ENCODE measurements at places on chromosomes 11 and 22.

DNA sequence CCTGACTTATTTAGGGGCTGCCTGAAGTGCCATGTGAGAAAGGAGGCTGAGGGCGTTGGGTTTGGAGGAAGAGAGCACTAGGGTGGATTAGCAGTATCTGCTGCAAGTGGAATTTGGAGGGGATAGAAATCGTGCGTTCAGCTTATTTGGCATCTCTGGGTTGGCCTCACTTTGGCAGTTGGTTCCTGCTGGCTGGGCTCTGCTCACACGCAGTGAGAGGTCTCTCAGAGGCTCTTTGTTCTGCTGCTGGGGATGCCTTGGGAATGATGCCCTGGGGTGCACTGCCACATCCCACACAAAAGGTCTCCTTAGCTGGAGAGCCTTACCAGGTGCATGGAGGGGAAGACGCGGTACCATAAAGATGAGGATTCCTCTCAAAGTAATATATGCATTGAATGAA, 17.7 kb upstream of the MICAL2 start:
- DNase-seq: peak; percentile 78

DNA sequence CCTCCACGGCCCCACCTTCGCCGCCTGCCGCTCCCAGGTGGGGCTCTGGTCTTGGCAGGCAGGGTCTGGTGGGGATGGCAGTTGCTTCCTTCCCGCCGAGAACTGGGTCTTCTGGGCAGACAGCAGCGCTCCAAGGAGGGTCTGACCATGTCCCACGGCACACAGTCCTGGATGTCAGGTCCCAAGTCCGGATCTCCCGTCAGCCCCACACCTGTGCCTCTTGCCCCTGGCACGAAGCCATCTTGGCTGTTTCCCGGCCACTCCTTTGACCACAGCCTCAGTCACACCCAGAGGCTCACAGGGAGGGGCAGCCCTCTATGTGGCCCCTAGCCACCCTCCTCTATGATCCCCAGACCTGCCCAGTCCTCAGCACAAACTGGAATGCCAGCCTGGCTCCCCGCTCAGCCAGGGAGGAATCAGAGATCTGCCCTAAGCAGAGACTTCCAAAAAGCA, 14.3 kb downstream of the MUC5B start:
- DNase-seq: no peak

DNA sequence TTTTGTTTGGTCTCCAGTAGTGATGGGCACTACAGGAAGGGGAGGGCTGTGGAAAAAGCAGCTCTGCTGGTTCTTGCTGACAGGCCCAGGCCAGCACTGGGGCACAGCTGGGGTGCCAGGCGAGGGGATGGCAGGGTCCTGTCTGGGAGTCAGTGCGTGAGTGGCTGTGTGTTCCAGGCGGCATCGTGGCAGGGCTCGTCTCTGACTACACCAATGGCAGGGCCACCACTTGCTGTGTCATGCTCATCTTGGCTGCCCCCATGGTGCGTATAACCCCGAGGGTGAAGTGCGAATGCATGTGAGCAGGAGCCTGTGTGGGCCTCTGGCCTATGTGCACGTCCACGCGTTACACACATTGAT, 20.9 kb downstream of the SLC37A2 start:
- DNase-seq: no peak

GRCh38 chr22:45771711-45772110, 100.1 kb downstream of the ATXN10 start:
- DNase-seq: no peak

DNA sequence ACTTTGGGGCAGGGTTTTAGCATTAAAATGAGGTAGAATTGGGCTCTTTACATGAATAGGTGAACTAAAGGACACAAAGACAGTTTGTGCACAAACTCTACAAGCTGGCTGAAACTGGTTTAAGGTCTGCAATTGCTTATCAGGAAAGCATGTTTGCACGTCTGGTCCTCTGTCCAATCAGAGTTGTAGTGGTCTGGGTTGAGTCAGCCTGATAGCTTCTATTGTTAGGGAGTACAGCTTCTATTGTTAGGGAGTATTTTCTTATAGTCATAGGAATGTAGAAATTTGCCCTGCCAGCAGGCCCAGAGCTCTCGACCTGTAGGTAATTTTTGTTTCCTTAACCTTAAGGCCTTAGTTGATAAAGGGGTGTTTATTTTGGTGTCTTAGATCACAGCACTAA, 1422.4 kb downstream of the LRRC4C start:
- no peak for DNase-seq

GRCh38 chr11:114059278-114059983, at the start of gene ZBTB16:
TSS of gene ZBTB16 (plus strand) at chr11:114059711. CDS start at chr11:114063301, 3,590 bp downstream.
- peak; percentile 80 for DNase-seq

GRCh38 chr11:36558571-36559413, 9.0 kb upstream of the RAG1 start:
- no peak for DNase-seq

DNA sequence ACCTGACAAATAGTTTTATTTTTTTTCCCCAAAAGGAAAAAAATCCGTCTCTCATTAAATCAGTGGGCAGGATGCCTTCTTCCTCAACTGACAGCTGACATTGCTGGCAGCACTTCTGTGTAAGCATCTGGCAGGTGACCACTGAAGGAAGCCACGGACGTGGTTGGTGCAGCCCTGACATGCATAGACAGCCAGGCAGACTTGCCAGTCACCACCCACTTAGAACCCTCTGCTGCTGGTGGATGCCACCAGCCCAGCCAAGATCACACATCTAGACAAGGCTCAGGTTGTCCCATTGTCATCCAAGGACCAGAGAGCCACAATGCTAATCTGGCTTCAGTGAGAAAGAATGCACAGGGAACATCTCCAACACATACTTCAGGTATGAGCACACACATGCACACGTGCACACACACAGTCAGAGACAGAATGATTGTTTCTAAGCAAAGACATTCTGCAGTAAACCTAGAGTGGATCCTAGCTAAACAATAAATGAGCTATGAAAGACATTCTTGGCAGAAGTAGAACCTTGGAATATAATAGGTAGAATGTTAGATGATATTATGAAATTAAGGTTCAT, 49.8 kb upstream of the BMAL1 start:
- DNase-seq: no peak

DNA sequence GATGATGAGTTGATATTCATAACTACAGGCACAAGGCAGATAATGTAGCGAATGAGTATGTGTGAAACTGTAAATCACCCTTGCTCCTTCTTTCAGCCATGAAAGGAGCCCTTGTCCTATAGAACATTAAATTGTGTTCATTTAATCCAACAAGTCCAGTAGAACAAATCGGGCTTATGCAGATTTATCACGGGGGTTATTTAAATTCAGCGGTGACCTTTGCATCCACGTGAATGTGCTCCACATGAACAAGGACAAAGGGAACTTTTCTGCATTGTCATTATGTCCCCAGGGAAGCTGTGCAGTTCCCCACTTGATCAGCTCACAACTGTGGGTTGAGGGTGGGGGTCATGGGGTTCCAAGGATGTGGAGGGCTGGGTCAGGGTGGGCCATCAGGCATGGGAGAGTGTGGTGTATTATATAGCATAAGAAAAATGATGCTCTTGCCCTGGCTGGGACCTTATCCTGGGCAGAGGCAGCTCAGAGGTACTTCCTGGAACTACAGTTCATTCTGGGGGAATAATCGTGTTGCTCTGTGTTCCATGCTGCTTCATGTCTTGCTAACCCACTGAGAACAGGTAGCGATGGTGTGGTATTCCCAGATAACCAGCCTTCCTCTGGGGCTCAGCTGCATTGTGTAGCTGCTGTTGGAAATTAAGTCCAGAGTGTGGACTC, 306.6 kb downstream of the FAT3 start:
- no peak for DNase-seq

GRCh38 chr11:12949453-12949852, 59.7 kb upstream of the RASSF10 start:
- DNase-seq: no peak

DNA sequence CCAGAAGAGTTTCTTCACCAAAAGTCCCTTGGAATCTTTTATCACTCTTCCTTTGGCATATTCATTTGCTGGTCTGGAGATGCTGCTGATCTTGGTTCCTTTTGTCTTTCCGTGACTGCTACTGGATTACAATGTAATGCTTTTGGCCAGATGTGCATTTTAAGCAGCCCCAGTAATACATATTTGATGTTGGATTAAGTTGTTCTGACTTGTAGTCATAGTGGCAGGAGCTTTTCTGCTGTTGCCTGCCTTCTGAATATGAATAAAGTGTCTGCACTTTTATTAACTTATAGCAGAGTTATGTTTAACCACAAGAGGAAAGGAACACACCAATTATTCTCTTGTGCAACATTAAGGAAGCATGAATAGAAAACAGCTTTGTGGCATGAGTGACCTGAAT, 360.0 kb upstream of the DDI1 start:
- no peak for DNase-seq

DNA sequence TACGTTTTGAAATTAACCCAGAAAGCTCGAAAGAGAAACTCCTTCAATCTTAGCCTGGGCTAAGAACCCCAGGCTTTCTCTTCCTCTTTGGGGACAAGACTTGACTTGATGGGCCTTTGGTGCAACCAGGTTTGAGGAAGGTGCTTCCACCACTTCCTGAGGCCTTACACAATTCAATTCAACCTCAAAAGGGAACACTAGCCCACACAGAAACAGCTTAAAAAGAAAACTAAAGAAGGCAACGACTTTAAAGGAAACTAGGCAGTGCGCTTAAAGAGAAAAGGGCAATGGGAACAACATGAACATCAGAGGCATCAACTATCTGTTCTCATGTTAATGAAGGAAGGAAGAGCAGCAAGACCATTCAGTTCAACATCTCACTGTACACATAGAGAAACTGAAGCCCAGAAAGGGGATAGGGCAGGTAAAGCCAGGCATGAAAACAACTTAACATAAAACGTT, 24.8 kb downstream of the PAK1 start:
- DNase-seq: no peak

All from DMS79 treated with DMSO at 0.1 percent for 48 hours (cell line).